Activated naive CD4-positive, alpha-beta T cell treated with anti-CD3 and anti-CD28 coated beads, Interleukin-2, amount 50 U/mL, for 72 hours (primary cell): ENCODE measurements at places on chromosomes 11 and 22.

GRCh38 chr11:95254716-95255115 lies 23.7 kb upstream of the SESN3 start:
- no peak for DNase-seq

GRCh38 chr11:34936945-34937629 lies 20.7 kb downstream of the PDHX start:
- DNase-seq = no peak

- no peak for DNase-seq
Observed at GRCh38 chr11:129743112-129743815, 72.4 kb upstream of the TMEM45B start.

DNA sequence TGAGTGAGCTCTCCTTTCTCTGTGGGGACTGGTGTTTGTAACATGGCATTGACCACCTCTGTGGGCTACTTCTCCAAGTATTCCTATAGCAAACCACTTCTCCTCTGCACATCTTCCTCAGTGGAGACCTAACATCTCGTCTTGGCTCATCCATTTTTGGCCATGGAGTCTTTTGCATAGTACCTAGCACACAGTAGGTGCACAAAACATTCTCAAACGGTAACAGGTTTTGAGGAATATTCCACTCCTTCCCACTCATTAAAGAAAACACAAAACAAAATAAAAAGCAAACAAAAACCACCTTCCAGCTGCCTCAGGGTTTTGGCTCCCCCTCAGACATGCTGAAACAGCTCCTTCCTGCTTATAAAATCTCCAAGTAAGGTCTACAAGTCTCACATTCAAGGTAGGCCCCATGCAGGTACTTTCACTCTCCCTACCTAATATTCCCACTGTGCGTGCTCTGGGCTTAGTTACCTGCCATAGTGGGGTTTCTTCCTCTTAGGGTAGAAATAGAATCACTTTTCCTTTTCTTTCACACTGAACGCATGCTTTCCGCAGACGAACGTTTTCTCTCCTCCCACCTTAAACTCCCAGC lies 132.4 kb downstream of the RBFOX2 start:
- no peak for DNase-seq

DNA sequence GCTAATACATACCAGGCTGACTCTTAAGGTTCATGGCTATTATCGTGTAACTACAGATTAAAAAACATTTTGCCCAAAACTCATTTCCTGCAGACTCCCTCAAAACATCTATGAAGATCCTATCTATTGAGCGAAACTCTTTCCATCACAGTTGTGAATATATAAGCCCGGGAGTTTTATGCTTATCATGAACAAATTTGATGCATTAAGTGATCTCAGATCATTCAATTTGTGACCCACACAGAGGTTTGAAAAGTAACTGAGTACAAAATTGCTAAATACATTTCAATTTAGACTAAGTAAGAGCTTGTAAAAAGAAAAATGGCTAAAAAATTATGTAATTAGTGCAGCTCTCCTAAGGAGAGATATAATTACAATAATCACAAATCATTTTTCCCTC lies 1228.8 kb upstream of the TENM4 start:
- DNase-seq = no peak

DNA sequence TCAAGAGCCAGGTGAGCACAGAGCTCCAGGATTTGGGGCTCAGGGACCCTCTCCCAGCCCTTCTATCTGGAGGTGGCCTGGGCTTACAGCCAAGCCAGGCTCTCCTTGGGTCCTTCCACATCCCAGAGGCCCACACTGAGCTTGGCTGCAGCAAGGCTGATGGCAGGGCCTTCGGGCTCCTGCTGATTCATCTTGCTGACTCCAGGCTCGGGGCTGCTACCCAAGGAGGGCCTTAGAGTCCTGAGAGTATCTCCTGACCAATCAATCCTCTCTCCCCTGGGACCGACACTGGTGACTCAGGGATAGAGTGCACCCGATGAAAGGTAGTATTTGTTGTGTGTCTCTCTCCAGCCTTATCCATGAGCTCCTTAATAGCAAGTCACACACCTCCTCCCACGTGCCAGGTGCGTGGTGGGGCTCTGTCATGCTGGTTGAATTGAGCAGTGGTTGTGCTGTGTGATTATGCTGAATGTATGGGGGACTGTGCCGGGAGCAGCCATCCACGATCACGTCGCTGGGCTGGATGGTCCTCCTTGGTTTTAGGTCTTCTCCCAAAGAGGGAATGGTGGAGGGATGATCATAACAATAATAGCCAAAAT lies 62.3 kb downstream of the GRIK4 start:
- no peak for DNase-seq

DNA sequence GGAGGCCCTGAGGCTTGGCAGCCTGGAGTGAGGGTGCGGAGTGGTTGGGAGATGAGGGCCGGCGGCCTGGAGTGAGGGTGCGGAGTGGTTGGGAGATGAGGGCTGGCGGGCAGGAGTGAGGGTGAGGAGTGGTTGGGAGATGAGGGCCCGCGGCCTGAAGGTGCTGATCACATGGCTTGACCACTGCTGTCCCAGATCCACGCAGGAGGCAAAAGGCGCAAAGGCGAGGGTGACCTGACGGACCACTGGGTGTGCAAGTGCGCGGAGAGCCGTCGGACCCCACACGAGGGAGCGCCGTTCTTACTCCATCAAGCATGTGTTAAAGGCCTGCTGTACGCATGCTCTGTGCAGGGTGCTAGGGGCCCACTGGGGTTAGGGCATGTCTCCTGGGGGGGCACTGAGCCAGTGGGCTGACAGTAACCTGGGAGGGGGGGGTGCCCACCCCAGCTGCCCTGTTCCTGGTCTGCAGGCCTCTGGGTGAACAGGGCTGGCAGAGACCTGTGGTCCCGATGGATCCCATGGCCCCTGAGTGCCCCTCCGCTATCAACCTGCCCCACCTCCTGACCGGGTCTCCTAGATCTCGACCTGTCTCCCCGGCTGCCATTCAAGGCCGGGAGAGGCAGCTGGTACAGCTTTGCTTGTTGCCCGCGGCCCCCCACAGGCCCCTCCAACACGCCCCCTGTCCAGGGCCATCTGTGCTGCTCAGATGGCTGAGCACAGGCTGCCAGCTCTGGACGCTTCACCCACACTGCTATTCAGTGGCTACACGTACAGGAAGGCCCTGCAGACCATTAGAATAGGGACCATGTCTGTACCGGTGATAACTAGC lies 21.1 kb downstream of the MRGPRD start:
- DNase-seq = no peak

GRCh38 chr11:30811226-30811755 lies 225.1 kb upstream of the MPPED2 start:
- no peak for DNase-seq

- DNase-seq = no peak
Observed at GRCh38 chr11:67581469-67581868, 2.1 kb upstream of the GSTP1 start.

DNA sequence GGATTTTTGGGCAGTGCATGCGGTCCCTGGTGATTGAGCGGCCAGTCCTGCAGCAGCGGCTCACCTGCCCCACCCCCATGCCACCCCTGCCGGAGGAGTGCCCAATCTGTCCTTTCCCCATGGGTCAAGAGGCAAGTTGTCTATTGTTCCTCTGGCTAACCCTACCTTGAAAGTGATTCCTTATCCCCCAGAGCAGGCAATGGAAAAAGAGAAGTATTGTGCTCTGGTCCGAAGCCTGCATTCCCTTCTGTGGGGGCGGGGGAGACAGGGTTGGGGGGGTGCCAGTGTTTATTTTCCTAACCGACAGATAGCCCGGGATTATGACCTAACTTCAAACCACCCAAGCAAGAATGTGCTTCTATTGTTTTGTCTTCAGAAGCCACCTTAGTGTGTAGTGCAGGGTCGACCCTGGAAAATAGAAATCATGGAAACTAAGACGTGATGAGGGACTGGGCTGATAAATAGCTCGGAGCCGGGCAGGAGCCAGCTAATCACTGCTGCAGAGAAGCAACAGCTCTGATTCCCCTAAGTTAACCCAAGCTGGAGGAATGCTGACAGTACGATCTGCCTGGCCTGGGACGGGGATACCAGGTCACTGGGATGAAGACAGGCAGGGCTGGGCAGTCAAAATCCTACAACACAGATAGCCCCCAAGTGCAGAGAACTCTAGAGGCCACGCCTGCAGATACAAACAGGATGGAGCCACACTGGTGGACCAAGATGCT lies 38.7 kb upstream of the ATXN10 start:
- no peak for DNase-seq

DNA sequence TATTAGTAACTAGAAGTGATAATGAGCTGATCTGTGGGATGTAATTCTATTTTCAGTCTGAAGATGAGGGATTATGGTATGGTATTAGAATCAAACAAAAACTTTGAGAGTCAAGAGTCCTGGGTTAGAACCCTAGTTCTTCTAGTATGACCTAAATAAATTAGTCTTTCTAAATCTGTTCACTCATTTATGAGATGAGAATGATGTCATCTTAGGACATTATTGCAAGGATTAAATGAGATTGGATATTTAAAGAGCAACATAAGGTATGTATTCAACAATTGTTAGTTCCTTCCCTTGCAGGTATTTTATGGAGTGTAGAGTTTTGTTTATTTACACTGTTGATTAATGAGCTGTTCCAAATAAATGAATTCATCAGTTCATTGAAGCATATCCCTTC lies 21.8 kb downstream of the EMSY start:
- no peak for DNase-seq

- no peak for DNase-seq
Observed at GRCh38 chr11:134449713-134450112, 37.7 kb upstream of the B3GAT1 start.

- DNase-seq = no peak
Observed at GRCh38 chr22:42179616-42180015, 49.0 kb upstream of the CYP2D6 start.

- no peak for DNase-seq
Observed at GRCh38 chr11:10604340-10604748, 35.9 kb upstream of the LYVE1 start.

DNA sequence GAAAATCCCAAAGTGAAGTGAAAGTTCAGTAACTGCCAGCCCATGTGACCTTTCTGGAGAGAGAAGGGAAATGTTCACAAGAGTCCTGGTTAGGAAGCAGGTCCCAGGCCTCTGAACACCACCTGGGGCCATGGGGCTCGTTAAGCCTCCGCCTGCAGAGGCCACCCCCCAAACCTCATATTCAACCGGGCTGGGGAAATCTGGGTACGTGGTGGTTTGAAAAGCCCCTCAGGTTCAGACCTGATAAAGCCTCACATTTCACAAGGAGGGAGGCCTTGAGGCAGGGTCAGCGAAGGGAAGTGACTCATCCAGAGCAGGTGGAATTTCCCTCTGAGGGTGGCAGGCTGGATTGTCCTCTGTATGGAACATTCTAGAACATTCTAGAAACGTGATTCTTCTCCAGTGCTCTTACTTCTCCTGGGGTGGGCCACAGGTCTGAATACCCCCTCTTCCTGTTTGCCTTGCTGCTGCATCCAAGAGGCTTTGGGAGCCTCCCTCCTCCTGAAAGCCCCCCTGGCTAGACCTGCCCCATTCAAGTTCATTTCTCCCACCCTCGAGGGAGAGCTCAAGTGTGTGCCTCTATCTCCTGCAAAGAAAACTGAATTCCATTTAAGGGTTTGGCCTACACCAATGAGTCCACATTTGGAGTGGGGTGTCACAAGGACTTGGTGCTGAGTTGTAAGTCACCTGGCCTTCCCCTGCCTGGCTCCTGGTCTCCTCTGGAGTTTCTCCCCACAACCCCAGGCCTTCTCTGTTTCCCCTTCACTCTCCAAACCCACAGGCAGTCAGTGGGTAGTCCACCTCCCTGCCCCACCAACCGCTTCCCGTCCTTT lies 6.3 kb downstream of the FXYD2 start:
- peak; percentile 43 for DNase-seq

DNA sequence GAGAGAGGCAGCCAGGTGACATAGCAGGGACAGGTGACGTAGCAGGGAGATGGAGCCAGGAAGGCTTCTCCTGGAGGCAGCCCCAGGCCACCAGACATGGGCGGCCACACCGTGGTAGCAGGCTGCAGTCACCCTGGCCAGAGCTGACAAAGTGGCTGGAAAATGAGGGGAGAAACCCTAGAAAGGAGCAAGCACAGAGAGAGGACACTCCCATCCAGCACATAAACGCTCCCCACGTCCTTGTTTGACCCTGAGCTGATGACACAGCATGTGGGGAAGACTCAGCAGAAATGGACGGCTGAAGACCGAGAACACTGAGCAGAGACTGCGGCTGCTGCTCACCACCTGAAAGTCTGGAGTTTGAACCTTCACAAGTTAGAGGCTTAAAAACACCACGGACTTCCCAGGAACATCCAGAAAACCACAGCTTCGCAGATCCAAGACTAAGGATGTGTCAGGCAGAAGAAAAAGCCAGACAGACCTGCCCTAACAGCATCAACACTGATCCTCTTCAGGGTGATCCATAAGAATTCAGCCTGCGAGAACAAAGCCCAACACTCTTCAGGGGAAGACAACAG lies 28.7 kb downstream of the DRD4 start:
- no peak for DNase-seq
